ENCODE measurements at places on chromosomes 12 and 14.

DNA sequence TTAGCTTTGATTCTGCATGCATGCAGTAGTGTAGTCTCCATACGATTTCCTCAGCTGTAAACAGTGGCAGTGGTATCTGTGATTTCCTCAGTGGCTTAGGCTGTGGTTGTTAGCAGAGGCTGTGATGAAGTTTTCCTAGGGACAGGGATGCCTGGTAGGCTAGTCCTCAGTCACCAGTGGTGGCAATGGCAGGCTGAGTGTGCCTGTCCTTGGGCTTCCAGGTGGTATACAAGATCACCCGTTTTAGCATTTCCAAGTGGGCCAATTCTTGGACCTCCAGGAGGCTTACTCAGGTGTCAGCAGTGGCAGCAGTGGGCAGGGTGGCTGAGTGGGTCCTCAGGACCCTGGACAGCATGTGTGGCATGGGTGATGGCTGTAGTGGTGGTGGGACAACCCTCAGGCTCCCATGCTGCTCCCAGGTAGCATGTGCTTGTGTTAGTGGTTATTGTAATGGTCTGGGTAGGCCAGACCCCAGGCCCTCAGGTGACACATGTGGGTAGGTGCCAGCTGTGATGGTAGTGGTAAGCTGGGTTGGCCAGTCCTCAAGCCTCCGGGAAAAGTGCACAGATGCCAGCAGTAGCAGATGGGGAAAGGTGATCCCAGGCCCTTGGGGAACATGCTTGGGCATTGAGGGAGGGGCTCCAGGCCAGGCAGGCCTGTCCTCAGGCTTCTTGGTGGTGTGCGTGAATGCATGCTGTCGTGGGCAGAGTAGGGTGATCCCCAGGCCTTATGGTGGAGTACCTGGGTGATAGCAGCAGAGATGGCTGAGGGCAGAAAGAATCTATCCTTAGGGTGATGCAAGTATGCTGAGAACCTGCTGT is 146.5 kb downstream of the PAPOLA start:
- no peak for DNase-seq

DNA sequence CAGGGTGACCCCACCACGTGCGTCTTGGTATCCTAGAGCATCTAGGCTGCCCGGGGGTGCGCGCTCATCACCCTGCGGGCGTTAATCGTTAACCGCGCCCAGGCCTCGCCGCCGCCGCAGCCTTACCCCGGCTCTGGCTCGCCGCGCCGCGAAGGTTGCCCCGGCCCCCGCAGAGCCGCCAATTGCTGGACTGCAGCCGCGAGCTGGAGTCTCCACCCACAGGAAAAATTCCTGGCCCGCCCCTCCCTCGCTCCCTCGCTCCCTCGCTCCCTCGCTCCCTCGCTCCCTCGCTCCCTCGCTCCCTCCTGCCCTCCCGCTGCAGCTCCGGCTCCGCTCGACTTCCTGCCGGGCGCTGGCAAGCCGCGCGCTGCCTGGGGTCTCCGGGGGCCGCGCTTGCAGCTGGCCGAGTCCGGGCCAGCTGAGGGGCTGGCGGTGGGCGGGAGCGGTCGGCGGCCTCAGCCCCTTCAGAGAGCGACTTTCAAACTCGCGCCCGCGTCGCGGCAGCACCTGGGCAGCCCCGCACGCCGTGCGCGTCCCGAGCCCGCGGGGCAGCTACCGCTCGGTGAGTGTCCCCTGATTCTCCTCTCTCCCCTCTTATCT is at the start of gene PLEKHG3:
TSS of gene PLEKHG3 (plus strand) at position 282 of the 600 bp plus-strand sequence. CDS start 23,208 bp downstream, outside the sequence.
- DNase-seq = peak; percentile 89

GRCh38 chr14:31190219-31190603 is 17.4 kb downstream of the HECTD1 start:
- no peak for DNase-seq

DNA sequence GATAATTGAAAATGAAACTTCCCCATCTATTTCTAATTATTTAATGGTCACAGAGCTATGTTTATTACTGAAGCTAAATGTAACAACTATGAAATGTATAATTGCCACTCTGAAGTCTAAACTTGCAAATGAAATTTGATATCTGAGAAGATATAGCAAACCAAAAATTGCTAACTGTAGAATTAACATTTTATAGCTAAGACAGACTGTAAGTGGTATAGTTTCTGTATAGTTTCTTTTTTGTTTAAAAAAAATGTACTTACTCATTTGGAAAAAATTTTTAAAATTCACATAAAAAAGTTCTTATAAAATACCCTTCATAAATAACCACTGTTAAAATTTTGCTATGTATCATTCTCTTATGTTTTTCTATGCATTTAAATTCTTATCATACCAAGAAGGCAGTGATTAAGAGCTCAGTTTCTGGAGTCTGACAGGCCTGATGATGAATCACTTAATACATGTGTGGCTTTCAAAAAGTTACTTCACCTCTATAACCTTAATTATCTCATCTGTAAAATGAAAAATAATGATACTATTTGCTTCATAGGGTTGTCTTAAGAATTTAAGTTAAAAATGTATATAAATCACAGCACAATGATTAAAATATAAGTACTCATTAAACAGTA is 214.7 kb upstream of the GARIN2 start:
- no peak for DNase-seq
